ENCODE measurements at places on chromosomes 7 and 10.

- no peak for DNase-seq
Measured at GRCh38 chr10:30036811-30037210, 22.6 kb downstream of the JCAD start.

GRCh38 chr10:87668324-87669074 lies 8.8 kb downstream of the PAPSS2 start:
- DNase-seq: no peak

- no peak for DNase-seq
Measured at GRCh38 chr10:77442699-77443189, 194.9 kb downstream of the KCNMA1 start.

GRCh38 chr10:121608469-121609190 lies 10.4 kb upstream of the FGFR2 start:
- no peak for DNase-seq

- DNase-seq: no peak
Measured at GRCh38 chr7:46652317-46652716, 731.2 kb upstream of the IGFBP3 start.

- DNase-seq: no peak
Measured at GRCh38 chr7:94409200-94409948, 14.7 kb downstream of the COL1A2 start.

- DNase-seq: no peak
Measured at GRCh38 chr7:47670729-47671128, 88.8 kb upstream of the TNS3 start.

DNA sequence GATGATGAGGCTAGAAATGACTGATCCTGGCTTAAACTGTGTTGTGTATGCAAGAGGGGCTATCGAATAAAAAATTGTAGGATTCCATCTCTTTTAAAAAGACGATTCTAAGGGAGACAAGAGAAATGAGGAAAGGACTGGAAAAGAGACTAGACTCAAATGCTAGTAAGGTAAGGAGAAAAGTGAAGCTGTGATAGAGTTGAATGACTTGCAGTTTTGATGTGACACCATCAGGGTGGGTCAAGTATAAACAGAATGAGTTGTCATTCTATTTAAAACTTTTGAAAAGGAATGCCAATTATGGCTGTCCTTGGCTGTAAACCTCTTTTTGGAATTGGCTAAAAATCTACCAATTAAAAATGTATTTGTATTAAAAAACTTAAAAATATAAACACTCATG lies 184.5 kb upstream of the PHF14 start:
- no peak for DNase-seq

GRCh38 chr10:110780704-110781103 lies 91.0 kb upstream of the PDCD4 start:
- no peak for DNase-seq

DNA sequence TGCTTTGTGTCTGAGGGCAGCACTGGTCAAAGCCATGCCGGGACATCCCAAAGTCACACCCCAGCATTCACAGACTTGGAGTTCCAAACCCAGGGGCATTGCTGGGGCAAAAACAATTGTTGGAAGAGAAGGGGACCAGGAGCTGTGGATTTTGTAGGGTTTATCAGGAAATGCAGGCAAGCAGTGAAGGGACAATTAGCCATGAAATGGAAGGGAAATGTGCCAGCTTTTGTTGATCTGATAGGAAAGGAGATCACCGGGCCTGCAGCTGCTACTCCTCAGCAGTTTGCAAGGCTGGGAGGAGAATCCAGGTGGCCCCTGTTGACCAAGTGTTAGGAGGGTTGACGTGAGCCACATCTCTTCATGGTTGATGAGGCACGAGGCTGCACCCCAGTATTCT lies 2.5 kb upstream of the BRI3 start:
- no peak for DNase-seq

DNA sequence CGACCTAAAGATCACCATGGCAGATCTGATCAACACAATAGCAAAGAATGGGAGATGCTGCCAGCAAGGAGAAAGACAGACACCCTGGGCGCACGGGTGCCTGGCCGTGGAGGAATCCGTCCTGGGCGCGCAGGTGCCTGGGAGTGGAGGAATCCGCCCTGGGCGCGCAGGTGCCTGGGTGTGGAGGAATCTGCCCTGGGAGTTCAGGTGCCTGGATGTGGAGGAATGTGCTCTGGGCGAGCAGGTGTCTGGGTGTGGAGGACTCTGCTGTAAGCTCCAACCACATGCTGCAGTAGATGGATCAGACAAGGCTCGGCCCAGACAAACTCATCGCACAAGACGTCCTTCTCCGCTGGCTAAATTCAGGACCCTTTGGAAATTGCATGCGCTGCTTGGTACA lies 346.3 kb upstream of the ADARB2 start:
- DNase-seq: no peak

GRCh38 chr10:75974080-75974479 lies 542.7 kb downstream of the LRMDA start:
- no peak for DNase-seq

DNA sequence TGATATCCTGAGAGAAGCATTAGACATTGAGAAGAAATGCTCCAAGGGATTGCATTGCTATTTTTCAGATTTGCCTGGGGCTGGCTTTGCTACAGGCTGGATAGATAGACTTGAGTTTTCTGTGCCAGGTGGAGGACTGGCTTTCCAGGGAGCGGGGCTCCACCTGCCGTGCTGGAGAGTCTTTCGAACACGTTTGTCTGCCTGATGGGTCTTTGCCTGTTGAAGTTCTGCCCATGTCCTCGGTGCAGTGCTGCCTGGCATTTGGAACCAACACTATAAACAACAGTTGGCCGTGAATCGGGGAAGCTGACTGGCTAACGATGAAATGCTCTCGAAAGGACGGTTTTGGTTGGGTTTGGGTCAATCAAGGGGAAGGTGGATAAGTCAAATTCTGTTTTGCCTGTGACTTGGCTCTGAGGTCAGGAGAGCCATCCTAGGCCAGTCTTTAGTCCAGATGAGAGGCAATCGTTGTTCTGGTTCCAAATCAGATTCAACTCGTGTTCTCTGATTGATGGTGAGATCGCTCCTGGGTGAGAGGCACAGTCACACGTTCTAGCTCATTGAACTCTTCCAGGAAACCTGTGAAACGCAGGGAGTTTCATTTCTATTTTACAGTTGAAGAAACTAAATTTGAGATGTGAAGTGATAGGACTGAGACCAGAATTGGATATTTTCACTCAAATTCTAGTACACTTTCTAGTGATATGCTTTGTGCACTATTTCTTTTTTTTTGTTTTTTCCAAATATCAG lies 599.0 kb downstream of the TYW1 start:
- DNase-seq: no peak

DNA sequence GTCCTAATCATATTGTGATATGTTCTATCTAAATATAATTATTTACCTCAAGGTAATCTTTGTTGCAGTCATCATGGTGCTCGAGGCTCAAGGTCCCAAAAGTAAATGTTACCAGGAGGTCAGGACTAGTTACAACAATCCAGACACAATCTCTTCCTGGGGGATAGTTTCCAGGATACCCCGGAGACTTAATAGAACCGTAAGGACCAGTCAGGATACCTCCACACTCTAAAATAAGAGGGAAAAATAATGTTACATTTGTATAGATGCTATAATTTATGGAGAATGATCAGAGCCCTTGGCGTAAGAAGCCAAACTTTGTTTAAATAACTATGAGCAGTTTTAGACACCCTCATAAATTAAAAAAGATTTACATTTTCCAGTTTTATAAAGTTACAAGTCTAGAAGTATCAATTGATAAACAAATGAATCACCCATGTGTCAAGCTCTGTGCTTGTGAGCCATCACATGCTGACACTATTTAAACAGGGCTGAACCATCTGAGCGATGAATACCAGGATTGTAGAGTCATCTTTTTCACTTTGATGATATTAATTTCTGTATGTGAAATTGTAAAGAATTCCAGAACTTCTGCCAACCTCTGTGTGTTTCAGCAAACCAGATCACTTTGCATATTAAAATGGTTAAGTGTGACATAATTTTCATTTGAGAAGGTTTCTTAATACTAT lies 41.3 kb downstream of the CUBN start:
- DNase-seq: no peak

DNA sequence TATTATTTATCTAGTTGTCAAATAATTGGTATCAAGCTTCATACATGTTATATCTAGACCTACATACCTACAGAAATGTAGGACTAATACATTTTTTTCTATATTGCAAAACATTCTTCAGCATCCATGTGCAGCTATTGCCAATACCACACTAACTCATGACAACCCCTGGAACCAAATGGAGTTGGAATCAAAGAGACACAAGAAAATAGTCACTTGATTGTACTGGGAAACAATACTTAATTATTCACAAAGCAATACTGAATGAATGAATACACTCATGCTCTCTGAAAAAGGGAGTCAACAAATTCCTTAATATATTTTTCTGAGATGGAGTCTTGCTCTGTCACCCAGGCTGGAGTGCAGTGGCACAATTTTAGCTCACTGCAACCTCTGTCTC lies 10.4 kb upstream of the CFAP43 start:
- DNase-seq: no peak

GRCh38 chr10:117536072-117536865 lies 6.3 kb upstream of the EMX2 start:
- no peak for DNase-seq

DNA sequence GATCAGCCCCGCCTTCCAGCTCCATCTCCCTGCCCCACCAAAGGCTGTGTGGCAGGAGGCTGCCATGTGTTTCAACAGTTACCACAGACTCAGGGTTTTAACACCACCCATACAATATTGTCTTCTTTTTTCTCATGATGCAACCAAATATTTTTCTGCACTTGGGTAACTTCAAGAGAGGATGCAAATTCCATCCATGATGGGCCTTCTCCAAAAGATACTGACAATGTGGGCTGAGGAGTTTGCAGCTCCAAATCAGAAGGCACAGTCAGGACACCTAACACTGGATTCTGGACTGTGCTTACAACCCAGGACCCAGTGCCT lies 347.9 kb downstream of the GRID1 start:
- no peak for DNase-seq

DNA sequence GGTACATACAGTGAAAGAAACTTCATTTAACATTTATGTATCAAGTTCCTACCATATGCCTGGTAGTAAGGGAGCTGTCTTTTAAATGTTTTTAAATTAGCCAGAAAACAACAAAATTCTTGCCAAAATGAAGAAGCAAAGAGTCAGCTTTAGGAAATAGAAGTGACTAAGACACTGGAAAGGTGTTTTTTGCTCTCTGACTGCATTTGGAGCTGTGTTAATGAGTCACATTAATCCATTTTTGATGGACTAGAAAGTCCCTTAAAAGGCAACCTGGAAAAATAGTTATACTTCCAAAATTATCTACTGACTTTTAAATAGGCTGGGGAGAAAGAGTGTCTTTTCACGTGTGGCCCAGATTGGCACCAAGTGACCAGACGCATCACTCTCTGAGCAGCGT lies 3.9 kb upstream of the COL17A1 start:
- no peak for DNase-seq

GRCh38 chr10:129538236-129538635 lies 71.2 kb downstream of the MGMT start:
- DNase-seq: no peak

- DNase-seq: no peak
Measured at GRCh38 chr7:141676618-141677017, 25.3 kb downstream of the DENND11 start.

DNA sequence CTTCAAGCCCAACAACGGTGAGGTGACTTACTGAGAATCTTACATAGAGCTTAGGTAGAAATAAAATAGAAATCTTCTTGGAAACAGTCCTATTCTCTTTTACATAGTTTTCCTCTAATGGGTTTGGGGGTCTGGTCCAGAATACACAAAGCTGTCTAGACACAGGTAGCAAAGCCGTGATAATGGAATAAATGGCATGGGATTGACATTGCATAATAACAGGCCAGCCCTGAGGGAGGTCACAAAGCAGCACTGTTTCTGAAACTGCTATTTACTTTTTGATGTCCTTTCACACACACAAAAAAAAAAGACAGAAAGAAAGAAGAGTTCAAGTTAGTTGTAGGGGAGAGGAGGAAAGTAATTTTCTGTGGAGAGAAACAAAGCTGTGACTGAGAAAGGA lies 364.8 kb upstream of the SORCS1 start:
- no peak for DNase-seq

DNA sequence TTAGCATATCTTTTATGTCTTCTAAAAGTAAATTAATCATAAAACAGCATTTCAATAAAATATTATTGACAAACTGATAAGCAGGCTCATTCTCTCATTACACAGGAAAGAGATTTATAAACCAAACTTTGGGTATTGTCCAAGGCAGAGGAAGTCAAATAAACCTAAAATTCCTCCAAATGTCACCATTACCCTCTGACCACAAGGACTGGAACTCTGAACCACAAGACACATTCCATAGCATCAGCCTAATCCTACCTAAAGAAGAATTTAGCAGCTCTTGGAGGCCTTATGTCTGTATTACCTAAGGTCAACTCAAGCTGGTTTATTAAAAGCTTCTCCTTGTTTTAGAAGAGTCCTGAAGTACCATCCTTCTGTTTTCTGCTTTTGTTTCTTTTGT lies 82.4 kb upstream of the SLC13A1 start:
- DNase-seq: no peak

DNA sequence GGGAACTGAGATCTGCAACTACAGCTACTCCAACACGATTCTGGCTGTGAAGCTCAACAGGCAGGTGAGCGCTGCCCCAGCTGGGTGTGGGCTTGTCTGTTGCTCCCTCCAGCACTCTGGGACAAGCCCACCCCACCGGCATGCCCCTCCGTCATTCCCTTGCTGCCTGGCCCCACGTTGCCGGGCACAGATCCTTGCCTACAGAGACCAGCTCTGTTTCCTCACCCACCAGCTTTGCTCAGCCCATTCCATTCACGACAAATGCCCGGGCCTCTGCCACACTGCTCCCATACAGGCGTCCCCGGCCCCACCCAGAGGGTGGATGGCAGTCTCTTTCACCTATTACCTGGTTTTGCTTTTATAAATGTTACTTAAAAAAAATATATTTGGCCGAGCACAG lies 24.6 kb downstream of the WIPI2 start:
- no peak for DNase-seq

- DNase-seq: no peak
Measured at GRCh38 chr7:5210751-5211338, 20.8 kb downstream of the WIPI2 start.

GRCh38 chr10:59984415-59984814 lies 78.1 kb upstream of the CCDC6 start:
- DNase-seq: no peak

- no peak for DNase-seq
Measured at GRCh38 chr10:33047655-33048054, 89.6 kb upstream of the ITGB1 start.

GRCh38 chr7:104230606-104231005 lies 22.8 kb upstream of the ORC5 start:
- DNase-seq: no peak

- no peak for DNase-seq
Measured at GRCh38 chr7:29454464-29454863, 109.2 kb upstream of the PRR15 start.

GRCh38 chr10:35848412-35848811 lies 206.3 kb upstream of the FZD8 start:
- no peak for DNase-seq

DNA sequence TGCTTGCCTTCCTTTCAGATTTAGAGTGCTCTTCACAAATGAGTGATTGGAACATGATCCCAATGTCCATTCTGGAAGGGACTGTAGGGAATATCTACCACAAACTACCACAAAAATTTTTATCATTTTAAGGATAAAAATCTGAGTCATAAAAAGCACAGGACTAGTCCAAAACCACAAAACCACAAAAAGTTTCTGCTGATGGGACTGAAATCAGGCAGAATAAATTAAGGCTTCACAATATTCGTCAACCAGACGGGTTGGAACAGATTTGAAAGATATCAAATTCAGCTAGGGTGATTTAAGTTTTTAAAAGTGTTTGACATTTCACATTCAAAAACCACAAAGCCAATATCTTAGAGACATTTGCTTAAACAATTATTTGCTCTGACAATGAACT lies 100.1 kb upstream of the PTN start:
- peak; percentile 27 for DNase-seq

All from HS-27A (cell line).